A549 treated with Hydrocortisone at 1 μM for 4 hours (cell line): ENCODE measurements at places on chromosomes 3 and 15. TPM values are rescaled to one million over a fixed set of nuclear protein-coding genes. Genes with fewer than 3 reads are reported as not detected.

The FANCD2 gene
- total RNA-seq: 16.5 to 24.4 TPM (median 18.0 TPM) in 5 replicates

The BTBD1 gene
- 48.0 to 62.4 TPM (median 55.8 TPM) in 5 replicates for total RNA-seq

The PP2D1 gene
- not detected in 5 replicates for total RNA-seq

The GPR27 gene
- 2.4 to 3.1 TPM (median 3.0 TPM) in 5 replicates for total RNA-seq

The GOLGA8G gene
- total RNA-seq: not detected in 5 replicates

The SPATA12 gene
- total RNA-seq: 0.30 to 0.38 TPM (median 0.37 TPM) in 5 replicates

The MKRN3 gene
- 1.6 to 2.8 TPM (median 2.2 TPM) in 5 replicates for total RNA-seq

The ASB14 gene
- total RNA-seq: not detected in 5 replicates

The FAM81A gene
- total RNA-seq: 10.7 to 12.7 TPM (median 11.4 TPM) in 5 replicates

The TRIM42 gene
- total RNA-seq: not detected in 5 replicates

The STOML1 gene
- total RNA-seq: 11.0 to 12.8 TPM (median 12.1 TPM) in 5 replicates

The PTPN9 gene
- total RNA-seq: 37.5 to 57.8 TPM (median 47.8 TPM) in 5 replicates

The ROPN1 gene
- not detected in 5 replicates for total RNA-seq

The ALDH1L1 gene
- 0.12 to 0.30 TPM (median 0.21 TPM) in 5 replicates for total RNA-seq

The DUOX2 gene
- total RNA-seq: 0.02 to 0.06 TPM (median 0.03 TPM) in 5 replicates

The GLDN gene
- 0.02 to 0.12 TPM in 2 of 5 replicates, not detected in the others for total RNA-seq

The STRIT1 gene
- not detected in 5 replicates for total RNA-seq

The LRRIQ4 gene
- total RNA-seq: not detected in 5 replicates

The WDR72 gene
- total RNA-seq: 5.9 to 8.8 TPM (median 6.2 TPM) in 5 replicates

The P3H2 gene
- 28.0 to 47.3 TPM (median 34.5 TPM) in 5 replicates for total RNA-seq

The CMSS1 gene
- total RNA-seq: 40.3 to 62.5 TPM (median 55.6 TPM) in 5 replicates

The GRIP2 gene
- total RNA-seq: 1.0 to 1.6 TPM (median 1.2 TPM) in 5 replicates

The ECT2 gene
- 54.3 to 90.9 TPM (median 71.2 TPM) in 5 replicates for total RNA-seq

The RPL15 gene
- 2,997 to 3,081 TPM (median 3,066 TPM) in 5 replicates for total RNA-seq

The MAP2K5 gene
- 10.3 to 12.1 TPM (median 11.0 TPM) in 5 replicates for total RNA-seq

The KIF7 gene
- total RNA-seq: 3.9 to 5.1 TPM (median 4.1 TPM) in 5 replicates

The TRAIP gene
- total RNA-seq: 10.8 to 14.1 TPM (median 13.6 TPM) in 5 replicates

The HTR3C gene
- total RNA-seq: not detected in 5 replicates

The VPS18 gene
- 20.7 to 24.0 TPM (median 22.8 TPM) in 5 replicates for total RNA-seq

The FRMD5 gene
- 2.0 to 2.9 TPM (median 2.5 TPM) in 5 replicates for total RNA-seq

The PPIB gene
- 764 to 821 TPM (median 788 TPM) in 5 replicates for total RNA-seq

The MUC20 gene
- 0.28 to 1.0 TPM (median 0.55 TPM) in 5 replicates for total RNA-seq

The FBXL2 gene
- total RNA-seq: 7.3 to 8.7 TPM (median 7.4 TPM) in 5 replicates

The SLC6A20 gene
- total RNA-seq: 0.01 to 0.05 TPM (median 0.03 TPM) in 4 of 5 replicates, not detected in the other

The MAP6D1 gene
- 5.6 to 7.2 TPM (median 6.6 TPM) in 5 replicates for total RNA-seq

The DAZL gene
- not detected in 5 replicates for total RNA-seq

The LEO1 gene
- 44.3 to 71.5 TPM (median 45.7 TPM) in 5 replicates for total RNA-seq

The CD200 gene
- total RNA-seq: not detected in 5 replicates

The PDE12 gene
- total RNA-seq: 13.6 to 17.8 TPM (median 16.0 TPM) in 5 replicates

The CLN6 gene
- 70.4 to 83.0 TPM (median 76.8 TPM) in 5 replicates for total RNA-seq

The ACP3 gene
- 0.10 TPM in 1 of 5 replicates, not detected in the others for total RNA-seq

The AGBL1 gene
- not detected in 5 replicates for total RNA-seq

The MYZAP gene
- total RNA-seq: 1.1 to 1.3 TPM (median 1.2 TPM) in 5 replicates

The GXYLT2 gene
- total RNA-seq: 0.87 to 1.2 TPM (median 1.1 TPM) in 5 replicates

The PDZRN3 gene
- total RNA-seq: 0.05 TPM in 1 of 5 replicates, not detected in the others

The TMEM45A gene
- total RNA-seq: 1.8 to 2.4 TPM (median 2.2 TPM) in 5 replicates

The XCR1 gene
- not detected in 5 replicates for total RNA-seq

The ANKRD63 gene
- total RNA-seq: 0.24 to 0.59 TPM (median 0.35 TPM) in 5 replicates

The LRRC31 gene
- total RNA-seq: not detected in 5 replicates

The HYKK gene
- total RNA-seq: 5.2 to 6.5 TPM (median 5.7 TPM) in 5 replicates

The SH3GL3 gene
- 0.38 to 0.75 TPM (median 0.61 TPM) in 5 replicates for total RNA-seq
